ENCODE measurements at places on chromosomes 4 and X.

- DNase-seq = no peak
Measured at GRCh38 chrX:87310780-87311179, 206.8 kb upstream of the KLHL4 start.

DNA sequence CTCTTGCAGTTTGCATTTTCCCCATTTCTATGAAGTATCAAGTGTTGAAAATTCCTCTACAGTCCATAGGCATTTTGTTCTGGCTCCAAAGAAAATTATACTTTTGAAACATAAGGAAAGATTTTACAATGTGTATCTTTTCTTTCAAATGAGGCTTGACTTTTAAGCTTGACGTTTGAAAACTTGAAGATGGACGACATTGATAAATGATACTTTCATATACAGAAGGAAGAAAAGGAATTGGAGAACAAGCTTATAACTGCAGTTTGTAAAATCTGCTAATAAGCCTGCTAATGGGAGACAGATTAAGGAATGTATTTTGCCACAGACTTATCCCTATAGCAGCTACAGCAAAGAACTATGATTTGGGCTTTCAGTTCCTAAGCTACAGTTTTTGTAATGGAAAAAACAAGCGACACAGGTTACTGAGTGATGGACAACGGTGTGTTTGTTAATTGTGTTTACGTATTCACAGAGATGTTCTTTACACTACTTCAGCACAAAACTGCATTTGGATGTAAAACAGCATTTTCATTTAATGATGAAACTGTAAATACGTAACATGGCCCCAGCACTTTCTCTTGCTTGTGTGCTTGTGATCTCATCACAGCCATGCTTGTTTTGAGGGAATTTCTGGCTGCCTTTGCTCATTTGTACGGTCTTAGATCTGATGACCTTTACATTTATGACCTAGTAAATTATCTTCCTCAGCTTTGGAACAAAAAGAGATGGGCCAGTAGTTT is 83.2 kb upstream of the FAT1 start:
- no peak for DNase-seq

- no peak for DNase-seq
Measured at GRCh38 chr4:180674619-180675358, 1568.4 kb upstream of the TENM3 start.

DNA sequence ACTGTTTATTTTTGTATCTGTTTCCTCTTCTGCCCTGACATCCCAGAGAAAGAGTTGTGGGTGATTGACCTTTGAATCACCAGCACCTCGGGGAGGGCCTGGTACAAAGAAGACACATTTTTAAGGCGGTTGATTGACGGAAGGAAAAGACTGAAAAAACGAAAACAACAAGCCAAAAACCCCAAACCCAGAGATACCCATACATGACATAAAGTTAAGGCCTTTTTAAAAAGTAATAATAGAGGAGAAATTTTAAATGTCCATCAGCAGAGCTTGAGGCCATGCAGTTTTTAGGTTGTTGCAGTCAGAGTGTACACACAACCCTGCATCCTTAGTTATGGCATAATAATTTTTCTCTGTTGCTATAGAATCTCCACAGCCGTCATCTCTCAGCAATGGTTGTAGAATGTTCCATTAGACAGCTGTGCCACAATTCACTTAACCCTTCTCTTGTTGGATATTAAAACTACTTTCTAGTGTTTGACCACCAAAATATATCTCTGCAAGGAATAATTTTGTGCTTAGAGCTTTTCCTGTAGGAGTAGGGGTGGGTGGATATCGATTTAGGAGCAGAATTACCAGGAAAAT is 110.2 kb downstream of the GNL3L start:
- DNase-seq = no peak

DNA sequence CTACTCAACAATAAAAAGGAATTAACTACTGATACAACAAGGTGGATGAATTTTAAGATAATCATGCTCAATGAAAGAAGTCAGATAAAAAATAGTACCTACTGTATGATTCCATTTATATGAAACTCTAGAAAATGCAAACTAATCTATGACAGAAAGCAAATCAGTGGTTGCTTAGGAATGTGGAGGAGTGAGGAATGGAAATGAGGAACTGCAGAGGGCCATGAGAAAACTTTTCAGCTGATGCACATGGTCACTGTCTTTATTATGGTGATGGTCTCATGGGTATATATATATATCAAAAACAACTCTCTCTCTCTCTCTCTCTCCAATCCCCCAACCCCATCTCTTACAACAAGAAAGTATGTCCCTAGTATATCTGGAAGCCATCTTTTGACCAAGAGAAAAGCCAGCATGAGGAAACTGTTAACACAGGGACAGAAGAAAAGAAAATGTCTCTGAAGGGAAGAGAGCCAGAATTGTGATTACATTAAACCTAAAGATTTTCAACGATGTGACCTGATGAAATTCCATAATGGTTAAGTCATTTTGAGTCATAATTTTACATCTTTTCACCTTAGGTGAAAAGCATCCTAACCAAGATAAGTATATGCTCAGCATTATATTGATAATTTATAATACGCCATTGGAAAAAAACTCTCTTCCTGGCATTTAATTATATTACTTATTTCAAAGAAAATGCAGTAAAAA is 8.5 kb upstream of the NFKB1 start:
- DNase-seq = no peak

DNA sequence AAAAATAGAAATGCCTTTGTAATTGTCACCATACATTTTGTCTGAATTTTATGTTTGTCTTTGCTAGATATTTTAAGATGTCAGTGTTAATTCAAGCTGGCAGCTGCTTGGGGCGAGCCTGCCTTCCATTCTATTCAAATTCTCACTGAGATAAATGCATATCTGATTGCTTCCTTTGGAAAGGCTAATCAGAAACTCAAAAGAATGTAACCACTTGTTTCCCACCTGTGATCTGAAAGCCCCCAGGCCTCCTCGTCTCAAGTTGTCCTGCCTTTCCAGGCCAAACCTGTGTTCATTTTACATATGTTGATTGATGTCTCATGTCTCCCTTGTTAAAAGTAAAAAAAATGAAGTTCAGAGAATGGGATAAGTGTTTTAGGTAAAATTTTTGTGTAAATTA is 318.7 kb upstream of the TECRL start:
- no peak for DNase-seq

- no peak for DNase-seq
Measured at GRCh38 chrX:154458954-154459778, 1.1 kb downstream of the PLXNA3 start.

DNA sequence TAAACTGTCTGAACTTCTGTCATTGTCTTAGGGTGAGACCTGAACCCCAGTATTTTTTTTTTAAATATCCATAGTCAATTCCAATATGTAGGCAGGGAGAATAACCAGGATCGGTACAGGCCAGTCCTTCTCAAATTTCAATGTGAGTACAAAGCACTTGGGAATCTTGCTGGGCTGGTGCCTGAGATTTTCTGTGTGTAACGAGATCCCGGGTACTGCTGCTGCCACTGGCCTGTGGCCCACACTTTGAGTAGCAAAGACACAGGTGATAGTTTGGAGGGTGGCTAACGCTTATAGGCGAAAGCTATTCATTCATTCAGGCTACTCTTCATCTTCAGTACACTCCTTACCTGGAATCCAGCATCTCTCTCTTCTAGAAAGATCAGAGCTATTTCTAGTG is 923.6 kb upstream of the TENM3 start:
- DNase-seq = no peak

DNA sequence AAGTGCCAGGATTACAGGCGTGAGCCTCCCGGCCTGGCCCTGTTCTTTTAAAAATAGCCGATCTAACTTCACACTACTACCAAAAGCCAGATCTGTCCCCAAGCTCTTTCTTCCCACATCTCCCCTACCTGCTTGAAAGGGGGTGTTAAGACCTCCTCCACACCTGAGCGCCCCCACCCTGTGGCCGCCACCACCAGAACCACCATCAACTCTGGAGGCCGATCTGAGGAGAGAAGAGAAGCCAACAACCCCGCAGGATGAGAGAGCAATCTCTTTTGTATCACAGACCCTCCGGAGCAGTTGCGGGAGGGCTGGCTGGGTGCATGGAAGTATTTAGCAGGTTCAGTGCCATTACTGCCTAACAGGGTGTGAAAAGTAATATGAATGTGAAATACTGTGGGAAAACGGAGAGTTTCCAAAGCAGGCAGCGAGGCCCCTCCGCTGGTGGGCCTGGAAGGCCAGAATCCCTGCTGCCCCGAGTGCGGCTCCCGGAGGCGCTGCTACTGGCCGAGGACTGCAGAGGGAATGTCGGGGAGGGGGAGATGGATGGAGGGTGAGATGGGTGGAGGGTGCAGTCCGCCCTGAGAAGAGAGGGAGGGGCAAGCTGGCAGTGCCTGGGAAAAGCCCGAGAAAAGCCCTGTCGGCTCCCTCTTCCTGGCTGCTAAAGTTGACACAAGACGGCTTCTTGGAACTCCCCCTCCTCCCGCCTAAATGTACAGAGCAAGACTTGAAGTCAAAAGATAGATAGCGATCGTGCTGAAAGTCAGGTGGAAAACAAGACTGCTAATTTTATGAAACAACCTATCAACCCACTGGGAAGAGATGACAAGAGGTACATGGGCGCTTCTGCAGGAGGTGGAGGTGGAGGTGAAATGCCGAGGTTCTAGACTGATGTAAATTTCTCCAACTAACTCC is 22.3 kb downstream of the HAND2 start:
- DNase-seq = no peak
